Right ventricle myocardium inferior (tissue), 1 donor: ENCODE measurements at places on chromosomes 7 and 10. TPM values are rescaled to one million over a fixed set of nuclear protein-coding genes. Genes with fewer than 3 reads are reported as not detected.

HOXA2 gene
- 0.14 TPM for total RNA-seq

UBE3C gene
- 49.7 TPM for total RNA-seq

ADAM8 gene
- 2.0 TPM for total RNA-seq

OR2A25 gene
- total RNA-seq, result not detected

PRR15 gene
- 0.32 TPM for total RNA-seq

PRTFDC1 gene
- 7.1 TPM for total RNA-seq

MGMT gene
- 14.5 TPM for total RNA-seq

ALOX5 gene
- total RNA-seq, result 7.3 TPM

SLIT1 gene
- total RNA-seq, result 0.08 TPM

SLC26A3 gene
- total RNA-seq, result not detected

HEPACAM2 gene
- not detected for total RNA-seq

COL13A1 gene
- 1.0 TPM for total RNA-seq

TAS2R5 gene
- 0.27 TPM for total RNA-seq

WNT8B gene
- not detected for total RNA-seq

ADCY1 gene
- 5.9 TPM for total RNA-seq

KAZALD1 gene
- 4.8 TPM for total RNA-seq

FAM149B1 gene
- 12.9 TPM for total RNA-seq

EPHA1 gene
- total RNA-seq, result not detected

HTRA1 gene
- total RNA-seq, result 41.6 TPM

TAC1 gene
- total RNA-seq, result not detected

TMEM176B gene
- 43.1 TPM for total RNA-seq

EBF3 gene
- 7.9 TPM for total RNA-seq

CRHR2 gene
- 0.35 TPM for total RNA-seq

FFAR4 gene
- total RNA-seq, result 0.24 TPM

RARRES2 gene
- 32.6 TPM for total RNA-seq

GIMAP2 gene
- total RNA-seq, result 6.2 TPM

CALML3 gene
- total RNA-seq, result not detected

ASB4 gene
- total RNA-seq, result 7.0 TPM

ZNF212 gene
- 4.8 TPM for total RNA-seq

PKD1L1 gene
- 1.3 TPM for total RNA-seq

NKX1-2 gene
- not detected for total RNA-seq
